Activated CD8-positive, alpha-beta memory T cell treated with anti-CD3 and anti-CD28 coated beads, Interleukin-2, amount 10 ng/mL, durations not matched to agents 7 days and 5 days (primary cell): ENCODE measurements at places on chromosomes 3 and 15. TPM values are rescaled to one million over a fixed set of nuclear protein-coding genes. Genes with fewer than 3 reads are reported as not detected.

DNA sequence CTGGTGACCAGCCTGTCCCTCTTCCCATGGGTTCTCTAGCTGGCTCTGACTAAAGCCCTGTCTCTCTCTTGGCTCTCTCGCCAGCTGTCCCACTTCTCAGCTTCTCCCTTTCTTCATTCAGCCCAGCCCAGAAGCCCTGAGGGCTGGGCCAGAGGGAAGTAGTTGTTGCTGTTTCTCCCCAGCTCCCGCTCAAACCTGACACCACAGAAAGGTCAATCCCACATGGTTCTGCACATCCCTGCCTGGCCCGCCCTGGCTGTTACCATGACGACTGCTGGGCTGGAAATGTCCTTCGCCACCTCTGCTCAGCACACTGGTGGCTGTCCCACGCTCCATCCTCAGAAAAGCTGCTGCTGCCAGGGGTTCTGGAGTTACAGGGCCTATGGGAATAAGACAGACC, 25.9 kb downstream of the CCDC32 start:
- H3K4me1 ChIP-seq: peaks cover 3% of the 10 kb centered on the region
- H3K27ac ChIP-seq: no peak overlapping the region
- H3K4me3 ChIP-seq: no peak overlapping the region

DNA sequence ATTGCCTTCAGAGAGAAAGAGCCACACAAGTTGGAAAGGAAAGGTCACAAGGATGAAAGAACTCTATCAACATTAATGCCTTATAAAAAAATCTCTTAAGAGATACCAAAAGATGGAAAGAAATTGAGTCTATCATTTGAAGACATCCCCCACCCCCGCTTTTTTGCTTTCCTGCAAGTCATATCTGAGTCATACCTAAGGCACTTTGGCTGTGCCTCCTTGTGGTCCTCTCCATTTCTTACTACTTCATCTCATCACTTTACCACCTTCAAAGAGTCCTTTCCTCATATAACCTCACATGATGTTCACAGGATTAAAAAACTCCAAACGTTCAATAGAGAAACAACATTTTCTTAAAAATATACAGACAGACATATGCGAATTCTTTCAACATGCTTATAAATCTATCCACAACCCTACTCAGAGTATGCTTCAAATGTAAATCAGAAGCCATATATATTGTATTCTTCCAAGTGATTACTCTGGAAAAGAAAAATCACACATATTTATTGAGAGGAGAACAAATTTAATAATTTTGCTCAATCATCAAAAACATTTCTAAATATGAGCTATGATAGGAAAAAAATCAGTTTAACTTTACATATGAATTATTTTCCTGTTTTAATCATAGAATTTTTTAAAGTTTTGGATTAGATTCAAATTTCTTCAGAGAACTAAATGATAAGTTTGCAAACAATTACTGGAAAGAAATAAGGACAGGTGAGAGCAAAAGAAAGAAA, 1003.9 kb upstream of the CFAP20DC start:
- no peaks in the 10 kb centered on the region for H3K27me3 ChIP-seq
- peaks cover 9% of the 10 kb centered on the region for H3K4me1 ChIP-seq
- H3K36me3 ChIP-seq: no peaks in the 10 kb centered on the region
- DNase-seq: no peak

The RCN2 gene
- total RNA-seq: 22.5 TPM

The TRAK1 gene
- 31.1 TPM for total RNA-seq

DNA sequence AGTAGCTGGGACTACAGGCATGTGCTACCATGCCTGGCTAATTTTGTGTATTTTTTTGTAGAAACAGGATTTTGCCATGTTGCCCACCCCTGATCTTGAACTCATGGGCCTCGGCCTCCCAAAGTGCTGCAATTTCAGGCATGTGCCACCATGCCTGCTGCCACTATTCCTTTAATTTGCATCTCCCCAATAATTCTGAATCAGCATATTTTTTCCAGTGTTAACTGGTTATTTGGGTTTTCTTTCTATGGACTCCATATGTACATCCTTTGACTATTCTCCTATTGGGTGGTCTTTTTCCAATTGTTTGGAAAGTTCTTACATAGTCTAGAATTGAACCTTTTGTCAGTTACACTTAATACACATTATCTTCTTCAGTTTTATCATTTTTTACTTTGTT, 28.1 kb downstream of the HLTF start:
- H3K27ac ChIP-seq: no peak overlapping the region
- no peaks in the 10 kb centered on the region for H3K27me3 ChIP-seq
- H3K36me3 ChIP-seq: peaks cover 58% of the 10 kb centered on the region
- no peak overlapping the region for H3K4me3 ChIP-seq
- no peaks in the 10 kb centered on the region for H3K4me1 ChIP-seq
- DNase-seq: no peak

GRCh38 chr3:82080792-82081191, 319.3 kb upstream of the GBE1 start:
- H3K4me1 ChIP-seq: no peaks in the 10 kb centered on the region
- DNase-seq: no peak
- H3K36me3 ChIP-seq: no peaks in the 10 kb centered on the region
- no peak overlapping the region for H3K4me3 ChIP-seq
- H3K27me3 ChIP-seq: no peaks in the 10 kb centered on the region

The HTR3D gene
- total RNA-seq: not detected

DNA sequence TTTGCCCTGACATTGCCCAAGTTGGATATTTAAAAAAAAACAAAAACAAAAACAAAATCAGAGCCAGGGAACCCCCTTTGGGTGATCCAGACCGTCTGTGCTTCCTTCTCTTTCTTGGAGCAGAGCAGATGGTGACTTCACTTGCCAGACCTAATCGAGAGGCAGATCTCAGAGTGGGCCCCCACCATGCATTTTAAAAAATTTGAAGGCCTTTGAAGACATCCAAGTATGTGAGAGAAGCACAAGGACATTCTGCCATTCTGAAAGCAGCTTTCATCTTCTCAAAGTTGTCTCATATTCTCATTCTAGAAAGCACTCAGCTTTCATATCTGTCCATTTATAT, 93.3 kb downstream of the SV2B start:
- no peak for DNase-seq
- no peaks in the 10 kb centered on the region for H3K4me1 ChIP-seq
- no peaks in the 10 kb centered on the region for H3K36me3 ChIP-seq
- no peak overlapping the region for H3K4me3 ChIP-seq
